ENCODE measurements at places on chromosomes 13 and 19.

GRCh38 chr13:86563308-86563707 lies 764.1 kb upstream of the SLITRK6 start:
- no peak for DNase-seq

GRCh38 chr19:48110350-48110966 lies at the start of gene PLA2G4C:
PLA2G4C (minus strand) TSS chr19:48110817; CDS start chr19:48106529, 4,288 bp downstream.
- peak; percentile 95 for DNase-seq

- DNase-seq: no peak
These were observed 2.6 kb downstream of the ZSWIM4 start for GRCh38 chr19:13797870-13798269.

GRCh38 chr19:18419195-18419698 lies at the start of gene SSBP4:
SSBP4 (plus strand) TSS chr19:18419398; CDS start chr19:18419649, 251 bp downstream.
- peak; percentile 92 for DNase-seq

- no peak for DNase-seq
These were observed 9.8 kb downstream of the ECSIT start for GRCh38 chr19:11519138-11519537.

DNA sequence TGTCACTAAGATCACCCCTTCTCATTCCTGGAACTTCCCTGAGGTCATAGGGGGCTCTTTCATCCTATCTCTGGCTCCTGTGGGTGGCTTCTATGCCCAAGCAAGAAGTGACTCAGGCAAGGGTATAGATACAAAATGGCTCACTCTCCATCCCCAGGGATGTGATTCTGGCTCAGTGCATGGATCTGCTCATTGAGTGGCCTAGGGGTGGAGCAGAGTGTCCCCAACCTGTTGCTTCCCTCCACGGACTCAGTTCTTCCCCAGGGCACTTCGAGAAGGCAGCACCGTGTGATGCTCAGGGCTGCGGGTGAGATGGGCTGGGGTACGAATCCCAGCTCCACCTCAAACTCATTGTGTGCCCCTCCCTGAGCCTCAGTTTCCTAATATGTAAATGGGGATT lies 136.4 kb downstream of the PTPRS start:
- DNase-seq: no peak

- DNase-seq: no peak
These were observed 500.9 kb upstream of the HTR2A start for GRCh38 chr13:47397739-47398138.

DNA sequence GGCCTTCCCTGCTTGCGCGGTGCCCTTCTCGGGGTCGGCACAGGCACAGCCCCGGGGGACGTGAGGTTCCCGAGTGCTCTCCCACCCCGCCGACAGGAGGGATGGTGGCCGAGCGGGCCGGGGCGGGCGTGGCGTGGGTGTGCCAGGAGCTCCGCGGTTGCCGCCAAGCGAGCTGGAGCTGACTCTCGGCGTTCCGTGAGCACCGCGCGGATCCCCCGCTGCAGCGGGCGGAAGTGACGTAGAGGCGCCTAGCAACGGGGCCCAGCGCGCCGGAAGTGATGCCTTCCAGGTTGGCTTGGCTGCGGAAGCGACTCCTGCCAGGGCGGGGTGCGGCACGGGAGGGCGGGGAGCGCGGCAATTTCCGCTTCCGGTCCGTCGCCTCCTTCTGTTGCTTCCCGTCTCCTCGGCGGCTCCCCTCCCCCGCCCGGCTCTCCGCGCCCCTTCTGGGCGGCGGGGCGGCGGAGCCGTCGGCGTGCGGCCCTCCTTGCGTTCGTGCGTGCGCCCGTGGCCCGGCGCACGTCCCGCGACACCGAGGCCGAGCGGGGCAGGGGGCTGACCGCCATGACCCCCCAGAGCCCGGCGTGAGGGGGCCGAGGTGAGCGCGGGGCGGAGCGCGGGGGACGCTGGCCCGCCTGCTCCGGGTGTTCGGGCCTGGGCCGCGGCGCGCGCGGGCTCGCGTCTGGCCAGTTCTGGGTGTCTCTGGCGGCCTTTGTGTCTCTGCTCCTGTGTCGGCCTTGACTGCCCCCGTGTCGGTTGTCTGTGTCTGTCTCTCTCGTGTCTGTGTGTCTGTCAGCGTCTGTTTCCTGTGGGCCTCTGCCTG lies at the start of gene EPN1:
TSS of gene EPN1 (plus strand) at position 386 of the 820 bp plus-strand sequence. CDS start 3,402 bp downstream, outside the sequence.
- peak; percentile 99 for DNase-seq

DNA sequence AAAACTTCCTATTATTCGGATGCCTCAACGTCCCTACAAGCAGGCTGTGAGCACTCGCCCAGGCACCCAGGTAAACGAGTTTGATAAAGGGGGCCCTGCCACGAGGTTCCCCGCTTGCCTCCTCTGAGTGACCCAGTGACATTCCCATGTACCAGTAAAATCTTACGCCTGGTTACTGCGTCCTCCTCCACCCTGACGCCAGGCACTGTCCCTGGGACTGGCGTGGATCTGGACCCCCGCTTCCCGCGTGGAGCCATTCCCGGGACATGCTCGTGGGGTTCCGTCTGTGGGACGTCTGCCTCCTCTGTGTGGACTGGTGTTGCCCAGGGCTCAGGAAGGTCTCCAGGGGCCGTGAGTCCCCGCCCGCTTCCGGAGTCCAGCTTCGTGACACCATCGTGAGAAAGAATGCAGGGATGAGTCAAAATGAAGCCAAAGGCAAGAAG lies 407 bp upstream of the ZNF550 start:
- DNase-seq: peak; percentile 68

GRCh38 chr19:13262450-13262849 lies 112.2 kb downstream of the IER2 start:
- no peak for DNase-seq

DNA sequence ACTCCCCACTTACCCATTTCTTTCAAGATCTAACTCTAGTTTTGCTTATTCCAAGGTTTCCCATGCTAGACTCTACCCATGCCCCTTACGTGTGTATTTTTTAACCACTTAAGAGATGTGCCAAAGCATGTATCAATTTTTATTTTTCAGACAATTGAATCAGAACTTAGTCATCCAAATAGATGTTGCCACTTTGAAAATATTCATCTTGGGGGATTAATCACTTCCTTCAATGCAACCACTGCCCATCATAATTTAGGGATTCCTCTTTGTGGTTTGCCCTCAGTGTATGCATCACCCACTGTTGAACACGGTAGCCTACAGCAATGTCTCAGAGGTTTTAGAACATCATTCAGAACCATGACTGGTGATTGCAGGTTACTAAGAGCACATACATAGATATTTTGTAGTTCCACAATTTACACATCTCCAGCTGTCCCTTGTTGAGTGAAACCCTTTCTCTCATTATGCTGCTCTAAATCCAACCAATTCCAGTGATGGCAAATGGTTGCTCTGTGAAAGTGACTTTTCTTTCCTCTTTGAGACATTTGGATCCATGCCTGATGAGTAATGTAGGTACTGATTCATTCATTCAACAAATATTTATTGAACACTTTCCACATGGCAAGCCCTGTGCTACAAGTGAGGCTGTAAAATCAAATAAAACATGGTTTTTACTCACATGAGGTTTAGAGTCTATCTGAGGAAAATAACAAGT lies 60.6 kb upstream of the SERP2 start:
- no peak for DNase-seq

- no peak for DNase-seq
These were observed 32.8 kb downstream of the ZSWIM9 start for GRCh38 chr19:48203222-48203793.

DNA sequence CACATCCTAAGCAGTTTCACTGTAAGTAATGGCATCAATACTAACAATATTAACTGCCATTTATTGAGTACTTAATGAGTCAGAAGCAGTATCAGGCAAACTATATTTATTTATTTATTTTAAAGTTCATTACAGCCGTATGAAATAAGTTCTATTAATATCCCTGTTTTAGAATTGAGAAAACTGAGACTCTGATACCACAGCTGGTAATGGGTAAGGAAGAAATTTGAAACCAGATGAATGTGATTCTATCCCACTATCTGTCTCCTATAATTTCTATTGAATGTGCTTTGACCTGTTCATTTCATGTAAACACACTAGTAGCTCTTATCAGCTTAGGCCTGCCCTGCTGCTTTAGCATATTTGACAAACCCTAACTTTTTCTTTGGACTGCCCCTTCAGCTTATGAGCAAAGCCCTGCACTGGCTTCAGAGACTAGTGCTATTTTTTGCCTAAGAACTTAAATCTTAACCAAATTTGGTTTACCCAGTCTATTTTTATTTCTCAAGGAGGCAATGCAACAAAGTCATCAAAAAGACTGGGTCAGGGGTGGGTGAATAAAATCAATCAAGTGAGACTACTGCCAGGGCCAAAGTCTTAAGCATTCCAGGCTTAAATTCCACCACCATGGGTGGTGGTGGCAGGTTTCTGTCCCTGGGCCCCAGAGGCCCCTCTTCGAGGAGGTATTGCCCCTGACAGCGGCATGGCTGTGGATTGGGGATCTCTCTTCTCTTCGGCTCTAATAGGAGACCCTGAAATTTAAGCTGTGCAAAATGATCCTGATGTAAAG lies 143.4 kb downstream of the DLEU7 start:
- no peak for DNase-seq

DNA sequence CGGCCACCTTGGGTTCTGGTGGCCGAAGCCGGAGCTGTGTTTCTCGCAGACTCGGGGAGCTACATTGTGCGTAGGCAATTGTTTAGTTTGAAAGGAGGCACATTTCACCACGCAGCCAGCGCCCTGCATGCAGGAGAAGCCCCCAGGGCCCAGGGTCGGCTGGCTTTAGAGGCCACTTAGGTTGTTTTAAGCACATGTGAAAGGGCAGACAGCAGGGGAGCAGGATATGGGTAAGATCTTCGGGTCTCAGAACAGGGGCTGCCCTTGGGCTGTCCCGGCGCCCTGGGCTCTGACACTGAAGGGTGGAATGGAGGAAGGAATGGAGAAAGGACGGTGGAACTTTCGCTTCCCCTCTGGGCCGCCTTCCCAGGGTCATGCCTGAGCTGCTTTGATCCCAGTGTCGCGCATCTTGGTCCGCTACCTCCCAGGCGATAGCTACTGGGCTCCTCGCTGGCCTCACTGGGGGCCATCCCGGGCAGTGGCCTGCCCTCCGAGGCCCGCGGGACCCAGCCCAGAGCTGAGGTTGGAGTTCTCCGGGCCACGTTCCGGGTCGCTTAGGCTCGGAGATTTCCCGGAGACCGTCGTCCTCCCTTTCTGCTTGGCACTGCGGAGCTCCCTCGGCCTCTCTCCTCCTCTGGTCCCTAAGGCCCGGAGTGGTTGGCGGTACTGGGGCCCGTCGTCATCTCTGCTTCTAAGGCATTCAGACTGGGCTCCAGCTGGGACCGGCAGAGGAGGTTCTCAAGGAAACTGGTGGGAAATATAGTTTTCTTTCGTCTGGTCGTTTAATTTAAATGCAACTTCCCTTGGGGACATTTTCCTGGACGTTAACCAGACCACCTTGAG lies 4.3 kb upstream of the POU4F1 start:
- peak; percentile 69 for DNase-seq

DNA sequence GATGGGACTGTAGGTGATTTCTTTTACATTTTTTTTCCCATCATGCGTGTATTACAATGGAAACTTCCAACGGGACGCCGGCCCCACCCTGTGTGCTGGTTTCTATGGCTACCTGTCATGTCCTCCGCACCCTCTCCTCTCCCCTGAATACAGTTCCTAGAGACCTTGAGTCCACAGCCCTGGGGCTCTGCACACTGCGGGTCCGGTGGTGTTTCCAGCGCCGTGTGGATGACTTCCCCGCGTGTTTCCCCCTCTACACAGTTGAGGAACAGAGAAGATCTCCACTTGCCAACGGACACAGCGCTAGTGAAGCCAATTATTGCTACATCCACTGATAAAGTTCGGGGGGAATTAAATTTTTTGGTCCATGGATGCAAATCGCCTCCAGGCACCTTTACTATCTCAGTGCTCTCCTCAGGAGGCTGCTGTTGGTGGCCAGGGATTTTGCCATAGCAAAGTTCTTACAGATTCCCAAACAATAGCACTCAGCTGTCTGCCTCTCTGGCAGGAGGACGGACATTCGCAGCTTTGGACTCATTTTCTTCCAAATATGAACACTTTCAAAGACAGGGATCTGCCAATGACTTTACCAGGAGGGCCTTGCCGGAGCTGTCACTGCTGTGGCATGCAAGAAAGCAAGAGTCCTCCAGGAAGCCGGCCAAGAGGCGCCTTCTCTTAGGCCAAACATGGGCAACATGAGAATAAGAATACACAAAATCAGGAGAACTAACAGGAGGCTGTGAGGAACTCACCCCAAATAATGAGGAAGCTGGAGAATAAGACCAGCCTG lies 39.3 kb upstream of the GAS6 start:
- peak; percentile 47 for DNase-seq

GRCh38 chr19:16650821-16651220 lies 9.1 kb downstream of the SMIM7 start:
- no peak for DNase-seq

- DNase-seq: no peak
These were observed 185.4 kb upstream of the SERP2 start for GRCh38 chr13:44188257-44188656.

DNA sequence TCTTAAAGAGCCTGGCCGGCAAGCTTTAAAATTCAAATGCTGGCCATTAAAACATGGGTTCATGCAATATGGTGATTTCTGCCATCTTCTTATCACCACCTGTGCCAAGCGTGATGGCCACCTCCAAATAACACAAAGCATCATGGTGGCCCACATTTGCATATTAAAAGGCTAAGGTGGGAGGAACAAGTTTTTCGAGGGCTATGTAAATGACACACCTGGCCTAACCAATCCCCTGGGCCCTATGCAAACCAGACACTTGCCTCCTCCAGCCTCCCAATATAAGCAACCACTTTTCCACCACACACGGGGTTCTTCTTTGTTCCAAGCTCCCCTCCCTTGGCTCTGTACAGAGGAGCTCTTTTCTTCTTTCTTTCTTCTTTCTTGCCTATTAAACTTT lies 14.4 kb downstream of the LILRB4 start:
- no peak for DNase-seq

- DNase-seq: no peak
These were observed 76.9 kb downstream of the TNFSF13B start for GRCh38 chr13:108346376-108346775.

DNA sequence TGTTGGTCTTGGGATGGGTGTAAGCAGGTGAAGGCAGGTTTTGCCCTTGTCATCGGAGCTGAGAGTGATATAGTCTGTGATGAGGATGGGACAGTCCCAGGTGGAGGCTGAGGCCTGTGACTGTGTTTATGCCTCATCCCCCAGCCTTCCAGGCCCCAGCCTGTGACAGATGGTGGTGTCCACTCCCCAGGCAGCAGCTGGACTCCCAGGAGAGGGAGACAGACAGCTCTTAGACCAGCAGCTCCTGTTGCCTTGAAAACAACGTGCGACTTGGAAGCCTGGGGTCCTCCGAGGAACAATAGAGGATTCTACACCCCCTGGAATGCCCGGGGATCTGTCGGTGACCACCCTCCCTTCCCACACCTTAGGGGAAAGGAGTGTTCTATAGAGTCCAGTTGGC lies 63.8 kb downstream of the CHST8 start:
- peak; percentile 32 for DNase-seq

DNA sequence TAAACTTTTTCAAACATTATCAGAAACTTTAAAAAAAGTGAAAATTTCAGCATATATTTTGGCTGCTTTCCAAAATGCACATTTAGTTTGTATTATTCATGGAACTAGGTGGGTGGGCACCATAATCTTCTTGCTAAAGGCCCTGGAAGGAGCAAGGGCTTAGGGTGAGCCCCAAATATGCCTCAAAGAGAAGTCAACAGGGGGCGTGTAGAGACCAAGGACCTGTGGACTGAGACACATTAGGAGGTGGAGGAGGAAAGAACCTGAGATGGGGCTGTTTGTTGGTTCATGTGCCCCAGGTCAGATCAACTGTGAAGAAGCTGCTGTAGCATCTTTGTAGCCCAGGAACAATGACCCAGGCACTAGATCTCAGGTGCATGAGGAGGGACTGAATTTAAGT lies 79.6 kb upstream of the OLFM4 start:
- DNase-seq: no peak
